ENCODE measurements at places on chromosomes 7 and 10.

DNA sequence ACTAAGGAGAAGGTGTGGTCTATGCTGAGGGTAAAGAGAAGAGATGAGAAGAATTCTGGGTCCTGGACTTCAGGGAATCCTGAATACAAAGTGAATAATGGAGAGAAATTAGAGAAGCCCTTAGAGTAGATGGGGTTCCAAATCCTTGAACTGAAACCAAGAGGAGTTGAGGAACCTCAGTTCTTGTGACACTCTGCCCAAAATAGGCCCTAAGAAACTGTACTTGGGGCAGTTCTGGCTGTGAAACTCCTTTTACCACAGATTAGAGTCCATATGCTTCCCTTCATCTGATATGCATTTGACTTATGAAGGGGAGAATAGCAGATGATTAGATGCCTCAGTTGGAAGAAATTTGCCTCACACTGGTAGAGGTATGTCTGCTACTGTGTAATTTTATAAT, 19.0 kb downstream of the TES start:
- DNase-seq = no peak

GRCh38 chr10:92590623-92591549, 2.0 kb upstream of the KIF11 start:
- DNase-seq = no peak

DNA sequence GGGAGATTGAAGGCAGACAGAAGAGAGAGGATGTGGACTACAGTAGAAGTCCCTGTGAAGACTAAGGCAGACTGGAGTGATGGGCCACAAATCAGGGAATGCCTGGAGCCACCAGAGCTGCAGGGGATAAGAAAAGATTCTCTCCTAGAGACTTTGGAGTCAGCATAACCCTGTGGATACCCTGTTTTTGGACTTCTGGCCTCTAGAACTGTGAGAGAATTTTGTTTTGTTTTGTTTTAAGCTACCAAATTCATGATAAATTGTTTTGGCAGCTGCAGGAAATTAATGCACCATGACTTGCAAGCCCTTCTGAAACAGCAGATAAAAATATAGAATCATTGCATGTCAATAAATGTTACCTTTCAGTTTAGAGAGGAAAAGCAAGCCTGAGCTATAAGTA, 41.3 kb downstream of the INHBA start:
- no peak for DNase-seq

- DNase-seq = no peak
Observed at GRCh38 chr7:33710608-33711007, 194.7 kb upstream of the BMPER start.

- DNase-seq = no peak
Observed at GRCh38 chr7:66807736-66808135, 67.2 kb downstream of the RABGEF1 start.

Data from stimulated activated CD8-positive, alpha-beta memory T cell treated with anti-CD3 and anti-CD28 coated beads, Interleukin-4, amount 100 ng/mL, for 4 hours (primary cell).